Metanephros (tissue), 2 donors: ENCODE measurements at places on chromosomes 11 and 22. TPM values are rescaled to one million over a fixed set of nuclear protein-coding genes. Genes with fewer than 3 reads are reported as not detected.

The ELFN2 gene
- total RNA-seq = 1.5 TPM

The SAA1 gene
- not detected for total RNA-seq

The OR52B6 gene
- not detected for total RNA-seq

The CD6 gene
- 1.2 TPM for total RNA-seq

The ST3GAL4 gene
- total RNA-seq = 23.8 TPM

The CSNK2A3 gene
- total RNA-seq = 2.5 TPM

The PTPN5 gene
- total RNA-seq = 0.99 TPM

The TMEM45B gene
- 17.3 TPM for total RNA-seq

The DNAJB7 gene
- total RNA-seq = not detected

The TENM4 gene
- 90.9 TPM for total RNA-seq

The SPI1 gene
- total RNA-seq = 19.0 TPM

The TSSK2 gene
- not detected for total RNA-seq

The B4GALNT4 gene
- total RNA-seq = 53.1 TPM

The CSKMT gene
- 8.9 TPM for total RNA-seq

The PLEKHB1 gene
- total RNA-seq = 9.4 TPM

The GVQW3 gene
- total RNA-seq = 7.9 TPM

The RFPL2 gene
- total RNA-seq = 0.18 TPM

The OR51E2 gene
- 0.23 TPM for total RNA-seq

The TMEM25 gene
- 27.9 TPM for total RNA-seq

The GRM5 gene
- 1.2 TPM for total RNA-seq

The OSBP2 gene
- 15.4 TPM for total RNA-seq

The APOL6 gene
- 7.6 TPM for total RNA-seq

The CHST1 gene
- total RNA-seq = 5.7 TPM

The RNH1 gene
- total RNA-seq = 143 TPM

The MS4A6A gene
- total RNA-seq = 50.2 TPM

The PHOX2A gene
- not detected for total RNA-seq

The SEPTIN5 gene
- 39.4 TPM for total RNA-seq
